ENCODE measurements at places on chromosomes 11 and 22. TPM values are rescaled to one million over a fixed set of nuclear protein-coding genes. Genes with fewer than 3 reads are reported as not detected.
A peak's percentile ranks its signal among the peaks of the same experiment; 100 is the strongest.

- H3K27ac ChIP-seq, result peak overlapping the region; percentile 44
- DNase-seq, result no peak
- H3K4me1 ChIP-seq, result peaks cover 17% of the 10 kb centered on the region
- H3K36me3 ChIP-seq, result no peaks in the 10 kb centered on the region
These were observed 12.6 kb downstream of the TNNT3 start for GRCh38 chr11:1932105-1932480.

DNA sequence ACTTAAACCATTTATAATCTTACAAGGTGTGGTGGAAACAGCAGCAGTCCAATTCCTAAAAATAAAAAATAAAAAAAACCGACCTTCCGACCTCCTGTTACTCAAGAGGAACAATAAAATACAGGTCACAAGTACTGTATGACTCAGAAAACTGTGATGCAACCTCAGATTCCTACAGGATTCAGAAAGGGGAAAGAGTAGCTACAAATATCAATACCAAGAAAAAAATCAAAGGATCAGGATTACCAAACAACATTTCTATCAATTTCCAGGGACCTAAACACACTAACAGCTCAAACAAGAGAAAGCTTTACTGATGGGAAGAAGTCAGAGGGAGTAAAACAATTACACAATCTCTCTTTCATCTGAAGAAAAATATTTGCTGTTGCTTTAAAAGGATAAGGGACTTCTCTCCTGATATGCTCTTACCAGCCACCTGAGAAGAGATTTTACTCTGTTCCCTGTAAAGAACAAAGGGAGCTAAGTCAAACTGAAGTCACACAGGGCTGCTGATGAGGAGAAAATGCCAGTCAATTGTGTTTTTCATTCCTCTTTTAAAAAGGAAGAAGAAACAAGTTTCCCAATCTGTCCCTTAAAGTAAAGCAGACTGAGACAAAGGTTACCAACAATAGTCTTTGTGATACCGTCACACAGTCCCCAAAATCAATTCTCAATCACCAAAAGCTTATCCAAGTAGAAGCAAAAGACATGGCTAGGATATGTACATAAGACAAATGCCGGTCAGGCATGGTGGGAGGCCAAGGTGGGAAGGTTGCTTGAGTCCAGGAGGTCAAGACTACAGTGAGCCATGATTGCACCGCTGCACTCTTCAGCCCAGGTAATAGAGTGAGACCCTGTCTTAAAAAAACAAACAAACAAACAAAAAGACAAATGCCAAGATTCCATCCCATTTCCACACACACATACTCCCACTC lies 39.3 kb downstream of the AMBRA1 start:
- H3K4me1 ChIP-seq, result peaks cover 10% of the 10 kb centered on the region
- H3K27ac ChIP-seq, result no peak overlapping the region
- no peaks in the 10 kb centered on the region for H3K27me3 ChIP-seq
- H3K4me3 ChIP-seq, result no peak overlapping the region
- DNase-seq, result no peak

DNA sequence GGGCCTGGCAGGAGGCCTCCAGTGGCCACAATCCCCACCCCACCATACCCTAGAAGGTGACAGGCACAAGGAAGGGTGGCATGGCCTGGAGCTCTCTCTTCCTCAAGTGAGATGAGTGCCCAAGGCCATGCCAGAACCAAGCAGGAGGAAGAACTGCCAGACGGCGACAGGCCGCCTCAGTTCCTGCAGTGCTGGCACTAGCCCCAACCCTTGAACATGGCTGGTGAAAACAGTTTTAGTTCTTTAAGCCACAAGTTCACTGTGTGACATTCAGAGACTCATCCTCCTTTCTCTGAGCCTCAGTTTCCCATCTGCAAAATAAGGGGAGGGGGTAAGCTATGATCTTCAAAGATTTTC lies 9.8 kb downstream of the CHRDL2 start:
- H3K36me3 ChIP-seq, result no peaks in the 10 kb centered on the region
- no peak for DNase-seq
- peaks cover 28% of the 10 kb centered on the region for H3K27me3 ChIP-seq
- H3K27ac ChIP-seq, result no peak overlapping the region

GRCh38 chr11:37721485-37721884 lies 1123.4 kb upstream of the RAG2 start:
- H3K27me3 ChIP-seq, result no peaks in the 10 kb centered on the region
- H3K4me3 ChIP-seq, result no peak overlapping the region
- H3K36me3 ChIP-seq, result no peaks in the 10 kb centered on the region
- DNase-seq, result no peak
- H3K4me1 ChIP-seq, result no peaks in the 10 kb centered on the region

- no peak overlapping the region for H3K27ac ChIP-seq
- no peaks in the 10 kb centered on the region for H3K27me3 ChIP-seq
- no peak for DNase-seq
- H3K4me3 ChIP-seq, result no peak overlapping the region
- H3K4me1 ChIP-seq, result no peaks in the 10 kb centered on the region
These were observed 91.5 kb downstream of the RSF1 start for GRCh38 chr11:77729063-77729462.

SCGB1C1 gene
- not detected for total RNA-seq

GRCh38 chr11:17410606-17411379 lies 22.3 kb upstream of the KCNJ11 start:
- H3K4me3 ChIP-seq, result no peak overlapping the region
- DNase-seq, result no peak
- H3K4me1 ChIP-seq, result peaks cover 18% of the 10 kb centered on the region
- H3K36me3 ChIP-seq, result no peaks in the 10 kb centered on the region

GRCh38 chr11:118046051-118046963 lies 30.6 kb upstream of the TMPRSS4 start:
- DNase-seq, result no peak
- H3K27me3 ChIP-seq, result no peaks in the 10 kb centered on the region
- no peak overlapping the region for H3K27ac ChIP-seq
- H3K36me3 ChIP-seq, result no peaks in the 10 kb centered on the region
- no peak overlapping the region for H3K4me3 ChIP-seq

KCTD21 gene
- total RNA-seq, result 6.4 TPM

SSH3 gene
- 3.0 TPM for total RNA-seq

DNA sequence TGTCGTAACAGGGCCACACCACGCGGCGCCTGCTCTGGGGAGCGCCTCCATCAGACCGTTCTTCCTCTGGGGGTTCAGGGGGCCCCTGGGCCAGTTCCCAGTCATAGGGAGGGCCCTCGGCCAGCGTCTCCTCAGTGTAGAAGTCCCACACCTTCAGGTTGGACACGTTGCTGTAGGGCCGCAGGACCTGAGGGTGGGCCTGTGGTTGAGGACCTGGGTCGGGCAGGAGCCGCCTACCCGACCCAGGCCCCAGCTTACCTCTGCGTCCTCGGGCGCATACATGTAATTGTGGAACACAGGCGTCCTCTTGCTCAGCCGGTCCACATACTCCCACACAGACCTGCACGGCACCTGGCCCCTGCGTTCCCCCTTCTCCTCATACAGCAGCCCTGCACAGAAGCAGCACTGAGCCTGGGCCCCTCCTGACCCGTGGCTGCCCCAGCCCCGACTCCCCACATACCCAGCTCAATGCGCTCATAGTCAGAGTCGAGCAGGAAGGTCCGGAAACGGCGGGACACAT lies 20.2 kb downstream of the SBF1 start:
- H3K4me1 ChIP-seq, result peaks cover 8% of the 10 kb centered on the region
- no peaks in the 10 kb centered on the region for H3K27me3 ChIP-seq
- H3K4me3 ChIP-seq, result no peak overlapping the region
- H3K27ac ChIP-seq, result no peak overlapping the region
- H3K36me3 ChIP-seq, result peaks cover 6% of the 10 kb centered on the region

- no peaks in the 10 kb centered on the region for H3K27me3 ChIP-seq
- H3K27ac ChIP-seq, result no peak overlapping the region
- H3K4me3 ChIP-seq, result no peak overlapping the region
- H3K36me3 ChIP-seq, result no peaks in the 10 kb centered on the region
- DNase-seq, result no peak
These were observed 4.1 kb upstream of the UBE2L6 start for GRCh38 chr11:57571606-57572005.

DNA sequence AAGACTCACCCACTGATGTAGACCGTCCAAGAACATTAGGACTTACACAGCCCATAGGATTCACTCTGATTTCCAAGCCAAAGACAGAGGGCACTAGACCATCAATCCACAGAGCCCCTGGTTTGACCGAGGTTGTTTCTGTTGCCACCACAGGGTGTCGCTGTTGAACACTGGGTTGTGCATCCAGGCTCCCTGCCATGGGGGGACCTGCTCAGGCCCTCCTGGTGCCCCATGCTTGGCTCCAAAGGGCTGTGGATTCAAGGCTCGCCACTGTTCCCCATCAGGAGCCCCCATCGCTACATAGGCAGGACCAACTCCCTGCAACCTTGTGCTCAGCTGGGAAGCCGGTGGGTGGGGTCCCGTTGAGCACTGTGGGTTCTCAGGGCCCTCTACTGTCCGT lies 128.0 kb upstream of the ANO1 start:
- H3K27ac ChIP-seq, result no peak overlapping the region
- peaks cover 8% of the 10 kb centered on the region for H3K4me1 ChIP-seq
- H3K36me3 ChIP-seq, result no peaks in the 10 kb centered on the region

MAPK8IP2 gene
- total RNA-seq, result 30.4 TPM
